ENCODE measurements at places on chromosomes 6 and 20.

DNA sequence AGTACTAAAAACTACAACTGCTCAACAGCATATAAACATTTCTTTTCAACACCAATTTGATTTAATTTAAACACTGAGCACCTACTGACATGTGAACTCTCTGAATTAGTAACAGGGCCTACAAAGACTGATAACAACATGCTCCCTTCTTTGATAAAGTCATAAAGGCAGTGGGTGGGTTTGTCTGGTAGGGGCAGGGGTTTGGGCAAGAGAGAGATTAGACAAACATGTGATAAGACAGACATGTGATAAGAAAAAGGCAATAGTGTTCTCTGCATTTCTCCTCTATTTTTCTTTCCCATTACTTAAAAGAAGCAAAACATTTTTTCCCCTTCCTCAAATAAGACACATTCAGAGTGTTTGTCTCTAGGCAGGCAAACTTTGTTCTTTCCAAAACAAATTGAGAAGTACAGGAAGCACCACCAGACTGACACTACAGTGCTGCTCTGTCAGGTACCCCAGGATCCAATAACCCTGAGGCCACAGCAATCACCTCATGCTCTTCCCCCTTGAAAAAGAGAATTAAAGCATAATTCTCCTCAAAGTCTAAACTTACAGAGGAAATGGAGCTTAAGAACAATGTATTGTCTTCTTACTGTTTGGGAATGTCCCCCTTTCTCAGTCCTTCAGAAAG, 11.9 kb downstream of the C6orf52 start:
- DNase-seq: no peak

GRCh38 chr6:147226163-147226724, 22.0 kb downstream of the STXBP5 start:
- no peak for DNase-seq

DNA sequence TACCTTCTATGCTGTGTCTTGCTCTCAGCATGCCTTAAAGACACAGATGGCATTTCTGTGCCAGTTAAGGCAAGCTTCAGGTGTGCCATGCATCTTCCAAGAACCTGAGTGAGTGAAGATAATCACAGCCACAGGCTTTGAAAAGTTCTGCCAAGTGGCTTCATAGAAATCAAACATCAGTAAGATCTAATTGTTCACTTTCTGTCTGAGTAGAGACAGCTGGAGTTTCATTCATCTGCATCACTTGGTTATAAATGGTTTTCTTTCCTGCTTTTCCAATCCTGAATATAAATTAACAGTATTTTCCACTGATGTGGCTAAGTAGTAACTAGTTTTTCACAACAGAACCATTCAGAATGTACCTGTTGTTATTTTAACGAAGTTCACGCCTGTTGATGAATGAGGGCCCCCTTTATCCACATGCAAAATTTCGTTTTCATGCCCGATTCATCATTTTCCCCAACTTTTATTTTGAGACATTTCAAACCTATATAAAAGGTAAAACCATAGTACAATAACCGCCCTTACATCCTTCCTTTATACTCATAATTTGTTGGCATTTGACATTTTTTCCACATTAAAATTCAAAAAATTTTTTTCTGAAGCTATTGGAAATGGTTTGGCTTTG, 38.6 kb upstream of the KCNG1 start:
- no peak for DNase-seq

GRCh38 chr20:57509665-57510237, 15.2 kb downstream of the CTCFL start:
- no peak for DNase-seq

DNA sequence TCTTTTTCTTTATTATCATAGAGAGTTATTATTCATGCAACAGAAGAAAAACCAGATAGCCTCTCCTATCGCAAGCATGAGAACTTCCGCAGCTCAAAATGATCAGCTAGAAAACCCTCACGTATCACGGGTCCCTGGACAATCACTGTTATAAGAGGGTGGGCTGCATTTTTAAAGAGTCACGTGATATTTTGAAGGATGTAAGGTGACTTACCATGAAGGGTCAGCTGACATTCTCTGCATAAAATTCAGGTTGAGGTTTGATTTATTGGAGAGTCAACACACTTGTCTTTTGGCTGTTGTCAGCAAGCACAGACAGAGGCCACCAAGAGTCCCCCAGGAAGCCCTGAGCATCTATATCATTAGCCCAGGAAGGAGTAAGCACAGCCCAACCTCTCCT, 39.5 kb downstream of the ID4 start:
- no peak for DNase-seq

DNA sequence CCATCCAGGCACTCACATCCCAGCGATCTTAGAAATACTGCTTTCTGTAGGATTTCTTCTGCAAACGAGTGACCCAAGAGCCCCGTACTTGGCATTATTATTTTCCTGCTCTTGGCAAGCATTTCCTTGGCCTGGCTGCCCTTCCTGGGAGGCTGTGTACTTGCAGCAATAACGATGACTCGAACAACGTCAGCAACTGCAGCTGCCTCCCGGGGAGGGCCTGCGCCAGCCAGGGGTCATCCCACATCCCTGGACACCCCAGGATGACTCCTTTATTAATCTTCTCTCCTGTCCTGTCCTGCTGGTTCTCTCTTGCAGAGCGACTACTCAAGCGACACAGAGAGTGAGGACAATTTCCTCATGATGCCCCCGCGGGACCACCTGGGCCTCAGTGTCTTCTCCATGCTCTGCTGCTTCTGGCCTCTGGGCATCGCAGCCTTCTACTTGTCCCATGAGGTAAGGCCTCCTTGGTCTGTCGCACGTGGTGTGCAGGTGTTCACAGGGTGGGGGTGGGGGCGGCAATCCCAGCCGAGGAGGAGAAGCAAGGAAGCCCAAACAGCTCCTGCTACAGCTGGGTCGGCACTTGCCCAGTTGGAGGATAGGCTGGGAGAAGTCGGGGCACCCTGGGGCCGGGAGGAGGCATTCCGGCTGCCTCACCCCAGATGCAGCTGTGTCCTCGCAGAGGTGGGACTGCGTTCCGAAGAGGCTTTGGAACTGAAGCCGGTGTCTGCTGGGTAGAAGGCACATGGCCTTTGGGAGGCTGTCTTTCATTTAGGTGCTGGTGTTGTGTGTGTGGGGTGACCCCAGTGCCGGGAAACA, 115.3 kb downstream of the SYNDIG1 start:
- no peak for DNase-seq

DNA sequence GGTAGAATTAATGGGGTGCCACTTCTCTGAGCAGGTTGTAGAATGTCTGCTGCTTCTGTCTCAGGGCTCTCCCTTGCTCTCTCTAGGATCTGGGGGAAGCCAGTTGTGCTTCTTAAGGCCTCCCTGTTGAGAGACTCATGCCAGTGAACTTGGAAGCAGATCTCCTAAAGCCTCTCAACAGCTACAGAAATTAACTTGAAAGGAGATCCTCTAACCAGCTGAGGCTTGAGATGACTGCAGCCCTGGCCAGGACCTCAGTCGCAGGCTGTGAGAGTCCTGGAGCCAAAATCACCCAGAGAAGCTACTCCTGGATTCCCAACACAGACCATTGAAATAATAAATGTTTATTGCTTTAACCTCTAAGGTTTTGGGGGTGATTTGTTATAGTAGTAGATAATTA, 180.2 kb upstream of the MARCKS start:
- DNase-seq: no peak
